Stimulated activated CD4-positive, alpha-beta T cell treated with anti-CD3 and anti-CD28 coated beads, TNF-alpha, amount 100 ng/mL, for 48 hours (primary cell): ENCODE measurements at places on chromosomes 2 and 18.

- no peak for DNase-seq
These were observed 42.0 kb downstream of the CTIF start for GRCh38 chr18:48580782-48581181.

DNA sequence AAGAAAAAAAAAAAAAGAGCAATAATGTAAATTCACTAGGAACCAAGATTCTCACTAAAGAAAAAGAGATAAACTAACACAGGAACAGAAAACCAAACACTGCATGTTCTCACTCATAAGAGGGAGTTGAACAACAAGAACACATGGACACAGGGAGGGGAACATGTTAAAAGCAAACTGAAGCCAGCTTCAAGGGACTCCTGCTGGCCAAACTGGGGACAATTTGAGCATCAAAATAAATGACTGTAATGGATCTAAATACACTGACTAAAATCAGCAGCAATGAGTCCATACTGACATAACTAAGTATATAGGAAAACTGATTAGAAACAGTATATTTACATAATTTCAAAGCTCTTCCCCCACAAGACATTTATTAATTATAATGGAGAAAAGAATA, 73.0 kb downstream of the FARSB start:
- no peak for DNase-seq

DNA sequence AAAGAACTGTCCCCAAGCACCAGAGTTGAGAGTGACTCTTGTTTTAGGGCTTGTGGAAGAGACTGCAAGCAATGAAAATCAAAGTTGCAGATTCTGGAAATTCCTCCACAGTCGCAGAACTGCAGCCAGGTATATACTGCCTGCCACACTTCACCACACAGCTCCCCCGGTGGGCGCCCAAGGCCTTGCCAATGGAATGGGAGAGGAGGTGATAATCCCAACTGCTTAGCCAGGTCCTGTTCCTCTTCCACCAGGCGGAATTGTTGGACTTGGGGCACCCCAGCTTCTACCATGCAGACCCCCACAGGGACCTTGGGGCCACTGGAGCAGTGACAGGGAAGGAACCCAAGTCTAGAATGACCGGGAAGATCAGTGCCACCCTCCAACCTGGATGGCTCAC, 4.8 kb upstream of the PDIA6 start:
- DNase-seq = no peak

- DNase-seq = no peak
These were observed 276.1 kb upstream of the HDAC4 start for GRCh38 chr2:239676716-239677452.

DNA sequence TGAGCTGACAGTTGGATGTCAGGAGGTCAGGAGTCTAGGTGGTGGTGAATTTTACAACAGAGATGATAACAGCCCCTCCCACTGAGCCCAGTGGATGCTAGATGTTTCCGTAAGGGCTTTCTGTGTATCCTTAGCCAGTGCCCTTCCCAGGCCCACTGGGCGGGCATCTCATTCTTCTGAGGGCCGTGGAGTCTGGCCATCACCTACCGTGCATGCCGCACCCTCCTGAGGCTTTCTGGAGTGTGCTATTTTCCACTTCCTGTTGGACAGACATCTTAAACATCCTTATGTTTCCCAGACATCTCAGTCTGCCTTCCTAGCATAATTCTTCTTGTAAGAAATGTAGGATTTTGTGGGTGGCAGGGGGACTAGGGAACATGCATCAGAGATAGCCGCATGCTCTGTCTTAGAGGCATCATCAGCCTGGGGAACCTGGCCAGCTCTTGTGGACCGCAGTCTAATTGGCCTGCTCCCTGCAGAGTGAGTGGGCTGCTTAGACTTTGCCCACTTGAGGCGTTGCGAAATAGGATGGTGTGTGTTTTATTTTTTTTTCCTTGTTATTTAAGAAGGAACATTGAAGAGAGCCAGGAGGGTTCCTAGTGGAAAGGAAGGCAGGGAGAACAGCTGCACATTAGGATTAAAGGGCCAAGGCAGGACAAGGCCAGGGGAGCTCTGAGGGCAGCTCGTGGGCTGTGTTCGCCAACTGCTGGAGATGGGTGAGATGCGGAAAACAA, 135.8 kb downstream of the SH3RF3 start:
- no peak for DNase-seq

DNA sequence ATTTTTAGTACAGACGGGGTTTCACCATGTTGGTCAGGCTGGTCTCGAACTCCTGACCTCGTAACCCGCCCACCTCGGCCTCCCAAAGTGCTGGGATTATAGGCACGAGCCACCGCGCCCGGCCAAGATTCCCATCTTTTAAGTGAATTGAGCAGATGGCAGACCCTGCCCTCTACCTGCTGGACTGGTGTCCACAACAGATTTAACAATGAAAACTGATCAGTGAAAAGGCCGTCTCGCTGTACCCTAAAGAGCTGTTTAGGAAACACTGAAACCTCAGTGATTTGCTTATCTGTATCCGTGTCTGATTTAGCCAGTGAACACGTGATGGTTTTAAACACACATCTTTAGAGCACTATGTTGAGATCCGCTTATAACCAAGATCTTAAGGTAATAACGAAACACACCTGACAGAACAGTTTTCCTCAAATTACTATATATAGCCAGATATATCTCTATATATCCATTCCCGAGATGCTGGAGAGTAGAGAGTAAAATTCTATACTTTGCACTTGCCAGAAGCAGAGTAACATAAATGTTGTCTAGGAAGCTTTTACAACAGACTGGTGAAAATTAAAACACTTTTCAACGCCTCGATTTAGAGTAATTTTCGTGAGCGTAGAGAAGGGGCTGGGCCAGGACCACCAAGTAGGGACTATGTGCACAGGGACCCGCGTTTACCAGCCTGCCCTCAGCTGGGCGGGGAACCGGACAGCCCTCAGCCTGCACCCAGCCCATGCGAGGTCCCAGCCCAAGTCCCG, 594 bp downstream of the FAM161A start:
- no peak for DNase-seq

DNA sequence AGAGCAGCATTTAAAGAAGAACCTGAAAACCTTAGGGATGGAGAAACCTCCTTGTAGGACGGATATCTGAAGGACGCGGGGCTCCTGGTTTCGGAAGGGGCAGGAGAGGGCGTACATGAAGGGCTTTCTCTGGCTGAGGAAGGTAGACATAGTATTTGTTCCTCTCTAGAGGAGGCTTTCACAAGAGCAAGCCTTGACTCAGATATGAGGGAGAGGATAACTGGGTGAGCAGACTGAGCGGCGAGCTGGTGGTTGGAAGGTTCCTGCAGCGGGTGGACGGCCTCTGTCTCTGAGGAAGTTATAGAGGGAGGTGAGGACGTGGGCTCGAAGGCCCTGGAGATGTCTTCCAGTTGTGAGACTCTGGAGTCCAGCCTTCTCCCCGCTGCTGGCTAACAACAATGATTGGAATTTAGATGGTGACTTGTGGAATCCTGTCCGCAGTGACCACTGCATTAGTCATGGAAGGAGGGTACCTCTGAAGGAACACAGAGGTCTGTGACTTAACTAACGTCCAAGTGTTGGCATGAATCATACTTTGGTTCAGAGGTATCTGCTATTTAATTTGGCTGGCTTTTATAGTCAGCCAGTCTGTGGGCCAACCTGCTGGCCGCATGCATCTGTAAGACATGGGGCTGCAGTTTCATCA, 80.9 kb downstream of the ASAP2 start:
- no peak for DNase-seq

DNA sequence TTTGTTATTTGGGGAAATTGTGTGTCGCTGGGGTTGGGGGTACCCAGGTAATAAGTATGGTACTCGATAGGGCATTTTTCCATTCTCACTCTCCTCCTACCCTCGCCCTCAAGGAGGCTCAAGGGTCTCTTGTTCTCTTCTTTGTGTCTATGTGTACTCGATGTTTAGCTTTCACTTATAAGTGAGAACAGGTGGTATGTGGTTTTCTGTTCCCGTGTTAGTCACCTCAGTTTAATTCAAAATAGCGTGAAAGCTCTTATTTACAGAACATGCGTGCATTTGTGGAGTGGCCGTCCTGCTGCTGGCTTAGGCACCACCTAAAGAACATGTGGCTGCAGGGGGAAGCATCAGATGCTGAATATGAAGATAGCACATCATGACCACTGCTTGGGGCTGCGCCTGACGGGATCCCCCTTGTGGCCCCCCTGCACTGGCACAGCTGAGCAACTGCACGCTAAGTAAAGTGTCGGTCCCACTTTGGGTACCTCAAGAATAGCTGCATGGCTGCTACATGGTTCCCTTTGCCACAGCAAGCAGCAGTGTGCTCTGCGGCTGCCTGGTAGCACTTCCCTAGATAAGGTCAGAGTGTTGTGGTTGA, 569.0 kb downstream of the DCDC2C start:
- no peak for DNase-seq

DNA sequence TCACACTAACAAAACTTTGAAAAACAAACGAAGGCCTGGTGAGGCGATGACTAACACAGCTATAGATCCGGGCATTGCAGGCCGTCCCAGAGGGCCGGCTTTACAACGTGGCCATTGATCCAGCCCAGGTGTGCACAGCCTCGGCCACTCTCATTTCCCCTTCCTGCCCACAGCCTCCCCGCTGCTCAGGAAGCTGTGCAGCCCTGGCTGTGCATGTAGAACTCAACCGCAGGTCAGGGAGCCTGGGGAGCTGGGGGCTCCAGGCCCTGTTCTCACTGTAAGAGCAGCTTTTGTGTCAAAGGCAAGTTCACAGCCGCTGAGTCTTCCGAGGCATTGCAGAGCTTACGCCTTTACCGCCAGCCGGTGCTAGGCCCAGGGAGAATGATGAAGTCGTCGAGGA, 87.2 kb downstream of the LONRF2 start:
- no peak for DNase-seq

DNA sequence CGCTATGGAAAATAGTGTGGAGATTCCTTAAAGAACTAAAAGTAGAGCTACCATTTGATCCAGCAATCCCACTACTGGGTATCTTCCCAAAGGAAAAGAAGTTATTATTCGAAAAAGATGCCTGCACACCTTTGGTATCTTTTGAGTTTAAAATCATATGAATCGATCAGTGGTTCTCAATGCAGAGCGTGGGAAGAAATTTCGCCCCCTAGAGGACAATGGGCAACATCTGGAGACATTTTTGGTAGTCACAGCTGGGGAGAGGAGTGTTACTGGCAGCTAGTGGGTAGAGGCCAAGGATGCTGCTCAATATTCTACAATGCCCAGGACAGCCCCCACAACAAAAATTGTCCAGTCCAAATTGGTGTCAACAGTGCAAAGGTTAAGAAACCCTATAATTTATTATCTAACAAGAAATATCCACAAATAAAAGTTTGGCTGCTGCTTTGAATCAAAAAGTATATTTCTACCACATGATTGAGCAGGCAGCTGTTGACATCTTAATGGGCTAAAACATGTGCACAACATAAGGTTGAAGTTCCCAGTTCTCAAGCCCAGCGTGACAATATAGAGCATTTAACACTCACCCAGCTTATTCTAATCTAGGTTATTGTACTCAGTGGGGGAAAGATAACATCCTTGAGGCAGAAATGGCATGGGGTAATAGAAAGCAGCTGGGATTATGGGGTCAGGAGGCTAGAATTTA, 425.7 kb downstream of the LRATD1 start:
- DNase-seq = no peak

DNA sequence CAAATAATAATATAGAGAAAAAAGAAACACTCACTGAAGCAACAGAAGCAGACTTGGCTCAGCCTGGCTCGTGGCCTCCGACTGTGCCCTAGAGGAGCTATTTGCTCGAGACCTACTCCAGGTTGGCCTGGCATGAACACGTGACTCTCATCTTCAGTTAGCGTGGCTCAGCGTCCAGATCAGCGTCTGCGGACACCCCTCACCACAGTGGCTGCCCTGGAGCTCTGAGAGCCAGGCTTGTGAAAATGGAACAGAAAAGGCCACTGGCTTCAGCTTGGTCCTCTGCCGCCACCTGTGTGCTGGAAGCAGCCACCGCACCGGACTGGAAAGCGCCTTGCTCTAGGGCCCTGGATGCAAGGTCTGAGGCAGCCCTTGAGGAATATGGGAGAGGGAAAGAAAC, 1184.0 kb upstream of the GYPC start:
- no peak for DNase-seq

DNA sequence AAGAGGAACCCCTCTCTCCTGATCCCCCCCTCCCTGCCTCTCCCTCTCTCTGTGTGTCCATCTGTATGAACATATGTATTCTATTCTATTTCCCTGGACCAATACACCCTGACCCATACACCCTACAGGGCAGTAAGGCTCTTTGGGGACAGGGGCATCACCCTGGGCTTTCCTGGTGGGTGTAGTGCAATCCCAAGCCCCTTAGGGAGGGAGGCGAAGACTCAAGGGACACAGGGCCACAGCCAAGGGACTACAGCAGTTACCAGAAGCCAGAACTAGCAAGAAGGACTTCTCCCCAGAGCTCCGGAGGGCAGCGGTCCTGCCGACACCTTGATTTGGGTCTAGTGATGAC, 214.2 kb upstream of the RAB6C start:
- DNase-seq = no peak

- no peak for DNase-seq
These were observed 262.3 kb downstream of the ZNF516 start for GRCh38 chr18:76232779-76233178.

- DNase-seq = no peak
These were observed 7.0 kb upstream of the TYMS start for GRCh38 chr18:650428-650858.

GRCh38 chr2:217166241-217166850, 306.5 kb upstream of the TNP1 start:
- DNase-seq = no peak

DNA sequence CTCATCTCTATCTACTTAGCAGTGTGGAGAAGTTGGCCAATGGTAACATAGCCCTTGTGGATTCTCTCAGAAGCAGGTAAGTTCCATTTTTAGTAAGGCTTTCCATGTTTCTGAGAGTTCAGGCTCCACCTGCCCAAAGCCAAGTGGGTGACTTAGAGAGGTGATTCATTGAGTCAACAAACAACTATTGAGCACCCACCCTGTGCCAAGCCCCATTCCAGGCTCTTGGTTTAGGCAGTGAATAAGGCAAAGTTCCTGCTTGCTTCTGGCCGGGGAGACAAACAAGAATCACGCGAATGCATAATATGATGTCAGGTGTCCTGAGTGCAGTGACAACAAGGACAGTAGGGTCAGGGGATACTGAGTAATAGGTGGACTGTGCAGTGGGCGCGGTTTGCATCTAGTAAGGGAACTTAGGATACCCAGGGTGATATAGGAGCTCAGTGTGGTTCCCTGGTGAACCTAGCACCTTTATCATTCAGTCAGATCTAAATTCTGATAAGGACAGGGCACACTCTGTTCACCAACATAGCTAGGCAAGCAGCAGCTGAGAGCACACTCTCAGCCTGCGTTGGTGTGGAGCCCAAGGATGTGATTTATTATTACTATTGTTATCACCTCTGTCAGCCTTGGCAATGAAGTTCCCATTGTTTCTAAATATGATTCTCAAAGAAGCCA, 31.7 kb upstream of the KCTD1 start:
- DNase-seq = no peak
